LNCaP clone FGC (cell line): ENCODE measurements at places on chromosomes 5 and 9.

GRCh38 chr9:137786511-137786920 lies 91.1 kb upstream of the CACNA1B start:
- no peak for DNase-seq

GRCh38 chr9:23842565-23843129 lies 16.6 kb upstream of the ELAVL2 start:
- no peak for DNase-seq

DNA sequence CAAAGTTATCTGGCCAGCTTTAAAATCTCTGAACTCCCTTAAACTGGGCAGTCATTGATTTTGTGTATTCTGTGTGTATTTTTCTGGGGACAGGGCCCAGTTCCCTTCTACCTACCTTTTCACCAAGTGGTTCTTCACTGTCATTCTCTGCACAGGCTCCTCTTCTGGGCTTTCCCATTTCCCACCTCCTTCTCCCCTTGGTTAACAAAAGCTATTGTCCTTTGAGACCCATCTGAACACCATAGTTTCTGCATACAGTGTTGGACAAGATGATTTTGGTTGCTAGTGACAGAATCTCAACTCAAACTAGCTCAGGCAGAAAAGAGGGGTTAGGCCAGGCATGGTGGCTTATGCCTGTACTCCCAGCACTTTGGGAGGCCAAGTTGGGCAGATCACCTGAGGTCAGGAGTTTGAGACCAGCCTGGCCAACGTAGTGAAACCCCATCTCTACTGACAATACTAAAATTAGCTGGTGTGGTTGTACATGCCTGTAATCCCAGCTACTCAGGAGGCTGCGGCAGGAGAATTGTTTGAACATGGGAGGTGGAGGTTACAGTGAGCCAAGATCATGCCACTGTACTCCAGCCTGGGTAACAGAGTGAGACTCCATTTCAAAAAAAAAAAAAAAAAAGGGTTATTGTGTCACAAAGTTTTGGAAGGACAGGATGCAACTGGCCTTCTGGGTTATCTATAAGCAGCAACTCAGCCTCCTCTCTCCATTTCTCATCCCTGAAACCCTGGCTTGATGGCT lies 31.0 kb upstream of the ANKRD34B start:
- no peak for DNase-seq

DNA sequence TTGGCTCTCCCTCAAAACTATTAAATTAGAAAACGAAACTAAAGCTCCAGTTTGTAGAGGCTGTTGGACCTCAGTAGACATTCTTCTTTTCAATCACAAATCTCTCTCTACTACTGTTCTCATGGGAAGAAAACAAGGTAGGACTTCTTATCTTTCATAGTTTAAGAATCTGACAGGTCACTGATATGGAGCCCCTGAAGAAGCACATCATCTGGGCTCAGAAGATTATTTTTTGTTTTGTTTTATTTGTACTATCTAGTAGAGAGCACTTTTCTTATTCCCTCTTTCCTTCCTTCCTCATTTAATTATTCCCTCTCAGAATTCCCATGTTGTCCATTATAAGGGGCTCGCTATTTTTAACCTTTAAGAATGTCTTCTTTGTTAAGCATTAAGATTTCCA lies 26.3 kb downstream of the STARD4 start:
- no peak for DNase-seq

- DNase-seq = no peak
Measured at GRCh38 chr5:10499776-10500175, 58.1 kb downstream of the ROPN1L start.

GRCh38 chr5:159286420-159287035 lies 23.4 kb downstream of the UBLCP1 start:
- peak; percentile 17 for DNase-seq

GRCh38 chr9:137918331-137919094 lies 40.9 kb downstream of the CACNA1B start:
- no peak for DNase-seq

DNA sequence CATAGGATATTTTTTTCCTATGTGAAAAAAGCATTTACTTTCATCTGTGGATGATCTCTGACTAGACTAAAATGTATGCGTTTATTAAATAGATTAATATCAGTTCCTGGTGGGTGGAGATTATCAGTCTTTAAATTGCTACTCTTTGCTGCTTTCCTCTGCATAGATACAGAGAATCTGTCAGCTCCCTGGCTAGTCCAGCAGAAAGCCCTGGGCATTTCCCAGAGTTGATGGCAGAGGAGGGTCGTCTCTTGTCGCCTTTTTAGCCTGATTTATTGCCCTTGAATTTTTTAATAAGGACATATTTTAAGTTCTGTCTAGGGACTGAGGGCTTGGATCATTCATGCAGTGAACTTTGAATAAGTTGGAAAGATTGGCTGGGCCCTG lies 165.5 kb downstream of the CD180 start:
- DNase-seq = no peak

DNA sequence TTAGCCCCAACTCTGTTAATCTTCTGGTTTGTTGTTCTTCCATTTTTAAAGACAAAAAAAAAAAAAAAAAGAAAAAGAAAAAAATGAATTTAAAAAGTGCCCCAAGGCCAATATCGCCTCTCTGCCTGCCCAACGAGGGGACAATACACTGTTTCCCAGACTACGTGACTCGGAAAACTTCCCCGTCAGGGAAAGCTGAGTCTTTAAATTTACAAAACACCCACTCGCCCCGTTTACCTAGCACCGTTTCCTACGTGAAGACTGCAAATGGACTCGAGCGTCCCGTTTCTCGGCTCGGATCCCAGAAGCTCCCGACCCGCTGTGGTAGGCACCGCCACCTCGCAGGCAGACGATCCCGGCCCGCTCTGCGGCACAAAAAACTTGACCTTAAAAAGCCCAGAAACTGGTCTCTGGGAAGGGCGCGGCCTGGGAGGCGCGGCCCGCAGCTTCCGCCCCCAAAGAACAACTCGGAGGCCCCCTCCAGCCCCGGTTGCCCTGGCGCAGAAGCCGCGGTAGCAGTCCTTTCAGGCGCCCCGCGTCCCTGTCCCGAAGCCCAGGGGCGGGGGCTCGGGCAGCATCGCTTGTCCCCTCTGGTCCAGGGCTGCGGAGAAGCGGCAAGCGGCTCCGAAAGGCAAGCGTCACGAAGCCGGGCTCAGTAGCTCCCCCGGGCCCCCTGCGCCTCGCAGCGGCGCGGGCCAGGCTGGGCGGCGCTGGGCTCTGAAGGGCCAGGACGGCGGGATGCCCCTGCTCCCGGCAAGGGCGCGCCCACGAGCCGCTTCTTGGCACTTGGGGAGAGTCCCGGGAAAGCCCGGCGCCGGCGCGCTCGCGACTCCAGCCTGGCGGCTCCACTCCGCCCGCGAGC lies at the start of gene GCNT4:
GCNT4 (minus strand) TSS at position 367 of the 862 bp plus-strand sequence. CDS start 22,521 bp downstream, outside the sequence.
- DNase-seq = no peak

DNA sequence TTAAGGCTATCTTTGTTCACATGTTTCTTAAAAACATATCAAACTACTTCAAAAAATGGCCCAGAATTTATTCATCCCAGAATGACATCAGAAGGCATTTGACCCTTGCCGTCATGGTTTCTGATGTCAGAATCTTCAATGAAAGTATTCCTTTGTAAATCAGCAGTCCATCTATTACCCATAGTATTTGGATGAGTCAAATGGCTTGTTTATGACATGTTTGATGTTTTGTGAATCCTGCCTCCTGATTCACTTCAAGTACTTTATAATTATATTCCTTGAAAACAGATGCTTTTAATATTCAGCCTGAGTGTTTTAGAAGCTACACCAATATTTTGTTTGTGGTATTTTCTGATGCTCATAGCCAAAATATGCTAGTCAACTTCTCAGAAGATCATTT lies 200.8 kb upstream of the MEF2C start:
- no peak for DNase-seq

- no peak for DNase-seq
Measured at GRCh38 chr5:98519571-98519970, 253.9 kb upstream of the RGMB start.

DNA sequence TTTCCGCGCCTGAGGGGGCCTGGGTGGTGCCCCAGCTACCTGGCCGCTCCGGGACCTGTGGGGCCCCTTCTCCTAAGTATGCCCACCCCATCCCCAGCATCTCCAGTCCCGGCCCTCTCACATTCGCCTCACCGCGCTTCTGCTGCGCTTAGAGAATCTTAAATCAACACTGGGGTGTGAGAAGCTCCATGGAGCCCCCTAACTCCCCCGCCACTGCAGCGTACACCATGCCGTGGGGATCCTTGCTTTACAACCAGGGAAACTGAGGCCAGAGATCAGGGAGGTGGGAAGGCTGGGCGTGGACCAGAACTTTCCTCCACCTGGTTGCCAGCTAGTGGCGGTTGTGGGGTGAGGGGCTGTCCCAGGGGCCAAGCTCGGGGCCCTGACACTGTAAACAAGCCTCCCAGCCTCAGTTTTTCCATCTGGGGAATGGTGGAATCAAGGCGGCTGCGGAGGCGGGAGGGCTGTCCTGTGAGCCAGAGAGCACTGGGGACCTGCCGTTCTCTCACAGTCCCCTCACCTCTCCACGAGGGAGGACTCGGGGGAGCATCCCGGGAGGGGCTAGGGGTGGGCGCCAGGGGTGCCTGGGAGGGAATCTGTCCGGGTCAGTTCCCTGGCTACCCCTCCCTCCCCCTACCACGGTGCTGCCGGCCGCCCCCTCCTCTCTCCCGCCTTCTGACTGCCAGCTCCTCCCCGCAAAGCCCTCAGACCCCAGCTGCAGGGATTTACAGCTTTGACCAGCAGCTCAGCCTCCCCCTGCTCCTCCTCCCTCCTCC lies 161.2 kb downstream of the C9orf50 start:
- no peak for DNase-seq

DNA sequence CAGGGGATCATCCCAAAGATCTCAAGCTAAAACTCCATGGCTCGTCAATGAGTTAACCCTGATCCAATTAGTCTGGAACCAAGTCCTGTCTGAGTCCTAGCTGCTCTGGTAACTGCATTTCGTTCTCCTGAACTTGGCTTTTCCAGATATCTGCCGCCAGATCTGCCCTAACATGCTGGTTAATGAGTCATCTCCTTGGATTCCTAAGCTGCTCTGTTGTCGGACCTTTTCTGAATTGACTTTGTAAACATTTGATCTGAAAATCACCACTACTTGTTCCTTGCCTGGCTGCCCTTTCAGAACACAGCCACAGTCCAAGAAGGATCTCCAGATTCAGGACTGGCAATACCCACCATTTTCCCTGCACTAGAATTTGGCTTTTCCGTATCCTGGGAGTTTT lies 473.0 kb downstream of the ZSWIM6 start:
- DNase-seq = peak; percentile 21

DNA sequence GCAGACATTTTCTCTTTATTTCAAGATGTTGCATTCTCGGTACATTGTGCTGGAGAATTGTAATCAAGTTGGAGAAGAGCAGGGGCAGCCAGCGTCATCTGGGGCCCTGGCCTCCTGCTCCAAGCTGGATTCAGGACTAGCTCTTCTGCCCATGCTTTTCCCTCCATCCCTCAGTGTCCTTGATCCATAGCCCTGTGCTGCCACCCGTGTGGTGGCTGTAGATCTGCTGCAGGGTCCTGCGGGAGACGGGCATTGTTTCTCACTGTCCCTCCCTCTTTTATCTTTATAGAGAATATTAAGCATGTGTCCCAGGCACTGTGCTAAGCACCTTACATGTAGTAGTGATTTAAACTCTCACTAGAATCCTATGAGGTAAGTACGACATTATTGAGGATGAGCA lies 60.5 kb upstream of the HAND1 start:
- DNase-seq = no peak

- DNase-seq = no peak
Measured at GRCh38 chr5:142615948-142616347, 69.9 kb downstream of the FGF1 start.

DNA sequence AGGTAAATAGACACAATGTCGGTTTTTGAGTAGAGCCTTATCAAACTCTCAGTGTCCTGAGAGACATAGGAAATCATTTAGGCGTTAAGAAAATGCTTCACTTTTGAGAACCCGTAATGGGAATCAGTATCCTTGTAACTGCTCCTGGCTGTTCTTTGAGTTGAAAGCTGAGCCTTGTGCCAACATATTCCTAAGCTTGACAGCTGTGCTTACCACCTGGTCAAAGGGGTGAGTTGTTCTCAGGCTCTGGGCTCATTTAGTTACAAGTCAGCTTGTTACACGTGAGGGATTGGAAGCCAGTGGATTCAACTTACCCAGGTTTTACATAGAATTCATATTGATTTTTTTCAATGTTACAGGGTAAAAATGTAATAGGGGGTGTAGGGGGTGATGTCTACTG lies 145.9 kb downstream of the GABRB2 start:
- DNase-seq = no peak

DNA sequence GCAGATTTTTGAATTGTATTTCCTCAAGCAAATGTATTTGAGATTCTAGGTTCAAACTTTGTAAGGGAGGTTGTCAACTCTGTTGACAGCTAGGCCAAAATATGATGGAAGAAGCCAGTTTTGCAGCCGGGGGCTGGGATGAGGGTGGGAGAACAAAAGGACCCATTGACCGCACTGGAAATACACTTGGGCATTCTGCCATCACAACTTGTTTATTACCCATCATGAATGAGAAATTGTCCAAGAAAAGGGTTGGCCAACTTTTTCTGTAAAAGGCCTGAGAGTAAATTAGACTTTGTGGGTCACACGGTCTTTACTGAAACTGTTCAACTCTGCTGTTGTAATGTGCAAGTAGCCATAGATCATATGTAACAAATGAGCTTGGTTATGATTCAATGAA lies 221.3 kb upstream of the KLF9 start:
- DNase-seq = no peak

DNA sequence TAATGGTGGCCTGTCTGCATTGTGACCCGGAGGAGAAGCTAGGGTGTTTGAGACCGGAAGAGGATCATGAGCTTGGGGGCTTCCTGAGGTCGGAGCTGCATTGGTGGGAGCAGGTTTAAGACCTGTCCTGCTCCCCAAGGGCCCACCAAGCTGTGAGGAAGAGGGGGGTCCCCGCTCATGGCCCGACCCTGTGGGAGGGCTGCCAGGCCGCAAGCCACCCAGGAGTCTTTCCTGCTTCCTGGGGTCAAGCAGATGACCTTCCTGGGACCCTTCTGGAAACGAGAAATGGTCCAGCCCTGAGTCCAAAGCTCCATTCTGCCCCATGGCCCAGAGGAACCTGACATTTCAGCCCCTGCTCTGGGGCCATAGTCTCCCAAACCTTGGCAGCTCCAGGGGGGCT lies 61.5 kb upstream of the RNU6ATAC start:
- no peak for DNase-seq

DNA sequence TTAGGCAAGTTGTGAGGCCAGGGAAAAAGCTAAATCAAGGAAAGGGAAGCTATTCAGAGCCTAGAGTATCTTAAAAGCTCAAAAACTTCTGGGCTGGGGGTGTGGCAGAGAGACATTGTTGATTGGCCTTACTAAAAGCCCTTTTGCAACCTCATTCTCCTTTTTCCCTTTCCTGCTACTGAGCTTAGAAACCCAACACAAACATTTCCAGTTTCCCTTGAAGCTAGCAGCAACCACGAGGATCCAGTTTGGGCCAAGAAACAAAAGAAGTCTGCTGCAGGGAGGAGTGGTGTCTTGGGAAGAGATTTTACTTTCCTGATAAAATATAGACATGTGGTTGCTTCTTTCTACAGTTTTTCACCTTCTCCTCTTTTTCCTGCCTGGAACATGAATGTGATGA lies 135.5 kb upstream of the KLF9 start:
- DNase-seq = no peak

DNA sequence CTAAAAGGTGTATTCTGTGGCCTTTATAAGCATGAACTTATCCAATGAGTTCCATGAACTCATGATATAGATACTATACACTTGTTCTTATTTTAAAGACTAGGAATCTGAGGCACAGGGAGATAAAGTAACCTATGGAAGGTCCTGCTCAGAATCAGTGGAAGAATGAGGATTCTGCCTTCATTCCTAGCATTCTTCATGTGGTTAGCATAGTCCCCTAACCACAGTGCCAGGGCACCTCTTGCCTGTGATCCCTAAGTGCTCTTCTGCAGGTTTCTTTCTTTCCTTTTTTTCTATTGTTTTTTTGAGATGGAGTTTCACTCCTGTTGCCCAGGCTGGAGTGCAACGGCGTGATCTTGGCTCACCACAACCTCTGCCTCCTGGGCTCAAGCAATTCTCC lies 174.1 kb downstream of the C9orf152 start:
- DNase-seq = no peak
